ENCODE measurements at places on chromosomes 5 and 9.

GRCh38 chr5:171681677-171682076 is 103.9 kb upstream of the SMIM23 start:
- no peak for DNase-seq

- DNase-seq, result no peak
Measured at GRCh38 chr9:118567861-118568260, 801.4 kb downstream of the BRINP1 start.

- no peak for DNase-seq
Measured at GRCh38 chr9:90446200-90446948, 196.2 kb downstream of the DIRAS2 start.

GRCh38 chr5:32163053-32163452 is 11.1 kb downstream of the GOLPH3 start:
- DNase-seq, result no peak

- DNase-seq, result no peak
Measured at GRCh38 chr5:174945853-174946252, 221.5 kb downstream of the MSX2 start.

GRCh38 chr5:73906277-73906676 is 280.3 kb downstream of the ARHGEF28 start:
- no peak for DNase-seq
